Choroid plexus epithelial cell (primary cell): ENCODE measurements at places on chromosomes 1 and 21.

GRCh38 chr1:202752774-202753173, 42.5 kb upstream of the SYT2 start:
- no peak for DNase-seq

DNA sequence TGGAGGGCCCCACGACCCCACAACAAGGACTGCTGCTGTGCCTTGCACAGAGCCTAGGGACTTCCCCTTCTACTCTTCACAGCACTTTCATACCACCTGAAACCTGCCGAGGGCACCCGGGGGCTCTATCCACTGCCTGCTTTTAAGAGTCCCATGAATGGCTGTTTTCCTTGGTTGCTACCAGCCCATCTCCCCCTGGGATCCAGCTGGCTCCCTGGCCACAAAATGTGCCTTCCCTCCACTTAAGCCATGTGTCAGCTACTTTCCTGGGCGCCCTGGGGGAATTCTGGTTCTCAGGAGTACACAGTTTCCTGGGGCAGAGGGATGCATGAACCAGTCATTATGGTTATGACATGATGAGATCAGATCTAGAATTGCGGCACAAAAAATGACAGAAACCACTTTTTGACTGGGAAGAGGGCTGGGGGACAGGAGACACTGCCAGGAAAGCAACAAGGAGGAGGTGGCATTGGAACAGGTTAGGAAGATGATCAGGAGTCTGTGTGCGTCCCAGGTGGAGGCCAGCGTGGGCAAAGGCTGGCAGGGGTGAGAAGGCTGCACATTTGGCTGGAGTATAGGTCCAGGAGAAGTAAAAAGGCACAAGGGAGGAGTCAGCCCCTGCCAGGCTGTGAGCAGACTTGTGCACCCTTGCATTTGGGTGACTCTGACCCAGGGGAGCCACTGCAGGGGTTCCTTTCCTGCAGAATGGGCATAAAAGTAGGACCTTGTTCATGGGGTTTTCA, 3.2 kb upstream of the TNFRSF8 start:
- DNase-seq = no peak

DNA sequence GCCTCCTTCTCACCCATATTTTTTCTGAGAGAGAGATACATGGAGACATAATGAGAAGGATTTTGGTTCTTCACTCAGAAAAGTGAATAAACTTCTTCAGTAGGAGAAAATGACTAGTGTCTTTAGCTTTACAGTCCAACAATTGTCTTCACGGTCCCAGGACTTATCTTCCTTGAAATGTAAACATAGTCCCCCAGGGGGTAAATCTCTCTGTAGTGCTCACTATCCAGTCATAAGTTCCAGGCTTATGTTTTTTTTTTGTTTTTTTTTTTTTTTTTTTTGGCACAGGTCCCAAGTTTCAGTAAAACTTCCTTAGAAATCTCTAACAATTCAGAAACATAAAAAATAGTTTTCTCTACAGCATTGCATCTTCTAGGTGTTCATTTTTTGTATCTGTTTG, 890.2 kb upstream of the B3GALT2 start:
- peak; percentile 89 for DNase-seq

- DNase-seq = peak; percentile 89
Measured at GRCh38 chr1:58932859-58933598, 149.2 kb upstream of the JUN start.

DNA sequence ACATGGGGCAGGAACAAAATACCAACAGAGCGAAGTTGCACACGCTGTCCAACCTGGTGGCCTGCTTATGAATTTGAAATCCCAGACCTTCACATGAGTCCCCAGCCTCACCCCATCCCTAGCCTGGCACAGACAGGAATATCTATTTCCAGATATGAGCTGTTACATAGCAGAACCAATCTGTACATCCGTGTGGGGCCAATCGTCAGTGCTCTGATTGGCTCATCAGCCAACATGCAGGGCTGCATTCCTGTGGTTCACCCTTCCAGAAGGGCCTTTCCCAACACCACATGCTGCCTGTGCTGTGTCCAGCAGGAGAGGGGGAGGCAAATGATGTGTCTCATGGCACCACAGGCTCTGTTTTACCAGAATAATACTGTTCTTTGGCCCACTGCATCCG, 31.3 kb downstream of the CCN1 start:
- DNase-seq = peak; percentile 100

DNA sequence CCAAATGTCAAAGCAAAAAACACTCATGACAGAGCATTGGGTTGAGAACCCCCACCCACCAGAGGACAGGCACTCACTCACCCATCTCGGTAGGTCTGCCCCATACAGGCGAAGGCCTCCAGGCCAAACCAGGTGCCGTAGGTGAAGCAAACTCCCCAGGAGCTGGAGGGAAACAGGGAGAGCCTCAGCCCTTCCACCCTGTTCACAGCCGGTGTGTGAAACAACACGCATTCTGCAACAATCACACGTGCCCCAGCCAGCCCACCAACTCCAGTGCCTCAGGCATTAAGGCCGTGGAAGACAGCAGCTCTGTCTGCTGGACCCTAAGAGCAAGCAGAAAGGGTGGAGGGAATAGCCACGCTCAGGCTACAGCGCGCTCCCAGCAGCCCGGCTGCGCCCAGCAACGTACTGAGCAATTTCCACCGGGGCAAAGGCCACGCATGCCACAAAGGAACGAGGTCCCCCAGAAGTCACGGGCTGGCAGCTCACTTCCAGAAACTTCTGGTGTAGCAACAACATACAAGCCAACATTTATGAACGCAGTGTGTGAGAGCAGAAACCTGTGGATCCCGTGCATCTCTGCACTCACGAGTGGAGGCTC, 11.4 kb upstream of the SPATC1L start:
- no peak for DNase-seq

DNA sequence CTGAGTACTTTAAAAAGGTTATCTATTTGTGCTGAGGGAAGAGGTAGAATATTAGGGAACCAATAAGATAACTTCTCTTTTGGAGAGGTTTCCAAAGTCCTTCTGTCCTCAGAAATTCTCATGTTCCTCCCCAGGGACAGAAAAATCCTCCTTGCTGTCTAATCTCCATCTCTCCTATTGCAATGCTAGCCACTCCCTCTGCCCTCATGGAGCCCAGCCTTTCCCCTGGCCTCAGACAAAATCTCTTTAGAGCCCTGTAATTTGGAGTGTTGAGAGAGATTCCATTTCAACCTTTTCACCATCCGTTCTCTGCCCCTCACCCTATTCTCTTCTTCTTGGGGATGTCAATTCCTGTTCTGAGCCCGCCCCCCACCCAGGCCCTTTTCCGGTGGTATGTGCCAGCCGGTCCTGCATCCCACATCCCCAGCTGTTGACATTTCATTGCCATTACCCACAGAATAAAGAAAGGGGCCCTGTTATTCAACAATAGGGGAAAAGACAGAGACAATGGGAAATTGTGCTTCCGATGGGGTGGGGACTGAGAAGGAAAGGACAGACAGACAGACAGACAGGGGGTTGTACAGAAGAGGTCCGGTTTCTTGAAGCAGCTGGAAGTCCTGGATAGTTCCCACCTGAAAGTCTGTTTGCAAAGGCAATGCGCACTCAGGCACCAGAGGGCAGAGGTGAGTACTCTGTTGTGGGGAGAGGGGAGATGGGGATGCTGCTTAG, at the start of gene HAPLN2:
HAPLN2 (plus strand) TSS at position 563 of the 729 bp plus-strand sequence. CDS start 4,076 bp downstream, outside the sequence.
- DNase-seq = peak; percentile 30

DNA sequence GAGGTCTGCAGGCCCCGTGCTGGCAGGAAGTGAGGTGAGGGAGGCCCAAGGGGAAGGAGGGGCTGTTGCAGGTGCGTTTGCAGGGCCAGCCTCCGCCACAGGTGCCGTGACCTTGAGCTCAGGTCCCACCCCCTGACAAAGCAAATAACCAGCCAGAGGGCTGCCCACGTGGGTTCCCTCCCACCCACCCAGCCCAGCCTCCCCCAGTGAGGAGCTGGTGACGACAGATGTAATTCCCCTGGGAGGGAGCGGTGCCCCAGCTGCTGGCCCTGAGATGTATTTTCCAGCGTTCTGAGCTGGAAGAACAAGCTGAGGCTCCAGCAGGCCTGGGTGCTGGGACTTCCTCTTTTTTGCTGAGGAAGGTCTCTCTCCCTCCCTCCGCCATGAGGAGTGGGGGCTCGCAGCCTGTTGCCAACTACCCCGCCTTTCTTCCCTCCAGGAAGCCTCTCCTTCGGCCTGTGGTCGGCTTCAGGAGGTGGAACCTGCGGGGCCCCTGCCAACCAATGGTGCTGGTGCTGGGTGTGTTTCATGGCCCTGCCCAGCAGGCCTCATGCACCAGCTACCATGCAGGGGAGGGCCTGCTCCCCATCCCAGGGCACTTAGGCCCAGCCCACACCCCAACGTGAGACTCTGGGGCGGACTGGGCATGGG, 153.2 kb downstream of the PRDM16 start:
- no peak for DNase-seq

- peak; percentile 58 for DNase-seq
Measured at GRCh38 chr1:185351734-185352466, 34.9 kb upstream of the IVNS1ABP start.

GRCh38 chr1:41733021-41733420, 185.7 kb downstream of the HIVEP3 start:
- no peak for DNase-seq
